ENCODE measurements at places on chromosomes 1 and 21.

GRCh38 chr1:31394584-31395193, 18.3 kb upstream of the SERINC2 start:
- peak; percentile 95 for DNase-seq

DNA sequence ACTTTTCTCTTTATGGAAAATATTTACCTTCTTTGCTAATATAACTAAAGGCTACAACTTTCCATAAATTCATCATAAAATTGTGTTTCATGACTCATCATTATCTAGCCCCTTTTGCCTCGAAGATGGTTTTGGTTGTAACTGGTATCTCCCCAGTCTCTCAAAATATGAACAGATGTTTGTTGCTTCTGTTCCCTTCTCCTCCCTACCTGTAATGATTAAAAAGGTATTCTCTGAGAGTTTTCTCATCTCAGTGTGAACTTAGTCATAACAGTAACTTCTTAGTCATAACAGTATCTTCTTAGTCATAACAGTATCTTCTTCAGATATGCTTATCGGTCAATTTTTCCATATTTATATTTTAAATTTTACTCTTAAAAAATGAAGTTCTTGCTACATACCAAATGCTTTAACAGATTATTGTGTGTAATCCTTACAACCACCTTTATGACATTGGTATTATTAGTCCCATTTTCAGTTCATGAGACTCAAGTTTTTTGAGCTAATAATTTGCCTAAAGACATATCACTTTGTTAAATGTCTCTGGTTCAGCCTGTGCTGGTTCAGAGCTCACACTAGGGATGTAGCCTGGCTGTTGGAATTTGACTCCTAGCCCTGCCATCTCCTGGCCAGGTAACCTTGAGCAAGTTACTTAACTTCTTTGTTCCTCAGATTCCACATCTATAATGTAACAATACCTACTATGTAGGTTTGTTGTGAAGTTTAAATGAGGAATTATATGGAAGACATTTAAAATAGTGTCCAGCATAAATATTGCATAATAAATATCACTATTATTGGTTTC, 32.6 kb downstream of the ATP1B1 start:
- DNase-seq, result no peak

DNA sequence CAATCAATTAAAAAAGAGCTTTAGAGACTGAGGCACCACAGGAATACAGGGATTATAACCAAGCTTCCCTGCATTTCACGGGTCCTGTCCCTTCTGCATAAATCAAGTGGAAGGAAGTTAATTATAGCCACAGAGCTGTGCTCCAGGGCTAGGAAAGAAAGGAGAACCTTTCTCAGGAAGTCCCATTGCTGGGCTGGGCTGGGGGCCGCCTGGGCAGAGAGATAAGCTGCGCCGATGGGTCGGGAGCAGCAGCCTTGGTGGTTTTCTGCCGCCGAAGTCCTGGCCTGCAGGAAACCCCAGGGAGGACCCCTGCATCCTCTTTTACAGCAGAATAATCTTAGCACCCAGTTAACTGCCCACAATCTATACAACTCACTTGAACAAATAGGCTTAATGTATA, 12.6 kb upstream of the CD34 start:
- no peak for DNase-seq

GRCh38 chr1:18494304-18494703, 13.6 kb downstream of the KLHDC7A start:
- DNase-seq, result no peak

DNA sequence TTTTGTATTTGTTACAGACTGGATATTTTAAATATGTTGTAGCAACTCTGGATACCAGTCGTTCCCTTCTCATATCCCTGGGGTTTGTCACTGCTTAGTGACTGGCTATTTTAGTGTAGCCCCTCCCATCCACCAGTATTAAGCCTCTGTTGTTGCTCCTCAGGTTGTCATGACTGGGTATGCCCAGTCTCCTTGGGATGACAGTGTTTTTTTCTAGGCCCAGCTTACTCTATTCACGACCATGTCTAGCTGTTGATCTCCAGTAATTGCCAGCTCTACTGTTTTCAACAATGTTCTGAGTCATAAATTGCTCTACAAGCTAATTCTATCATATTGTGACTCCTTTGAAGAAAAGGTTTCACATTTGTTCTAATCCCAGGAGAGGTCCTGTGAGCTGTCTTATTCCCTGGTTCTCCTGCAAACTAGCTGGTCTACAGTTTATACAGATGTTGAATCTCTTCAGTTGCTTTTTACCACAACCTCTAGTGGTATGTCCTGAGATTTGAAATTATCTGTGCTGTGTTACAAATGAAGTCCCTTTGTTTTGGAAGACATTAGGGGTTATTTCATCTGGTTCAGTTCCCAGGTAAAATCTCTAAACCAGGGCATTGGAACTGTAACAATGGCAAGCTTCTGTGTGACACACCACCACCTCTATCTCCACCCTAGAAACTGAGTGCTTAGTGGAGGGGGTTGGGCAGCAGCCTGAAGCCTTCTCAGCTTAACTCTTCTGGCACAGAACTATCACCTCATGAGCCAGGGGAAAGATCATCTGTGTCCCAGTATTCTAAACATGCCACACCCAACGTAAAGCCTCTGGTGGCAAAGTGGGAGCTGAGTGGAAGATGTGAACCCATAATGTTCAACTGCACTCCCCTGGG, 124.6 kb downstream of the TRIM33 start:
- no peak for DNase-seq

- no peak for DNase-seq
Measured at GRCh38 chr1:32491386-32491785, 26.5 kb downstream of the ZBTB8B start.

GRCh38 chr1:44067266-44068250, 36.3 kb upstream of the SLC6A9 start:
- no peak for DNase-seq

- DNase-seq, result no peak
Measured at GRCh38 chr1:208269338-208269666, 25.1 kb upstream of the PLXNA2 start.

GRCh38 chr1:53552981-53553733, 94.0 kb downstream of the DMRTB1 start:
- DNase-seq, result no peak

- DNase-seq, result no peak
Measured at GRCh38 chr21:35058058-35058457, 9.0 kb upstream of the RUNX1 start.

- DNase-seq, result no peak
Measured at GRCh38 chr1:98264727-98265126, 343.9 kb upstream of the DPYD start.

DNA sequence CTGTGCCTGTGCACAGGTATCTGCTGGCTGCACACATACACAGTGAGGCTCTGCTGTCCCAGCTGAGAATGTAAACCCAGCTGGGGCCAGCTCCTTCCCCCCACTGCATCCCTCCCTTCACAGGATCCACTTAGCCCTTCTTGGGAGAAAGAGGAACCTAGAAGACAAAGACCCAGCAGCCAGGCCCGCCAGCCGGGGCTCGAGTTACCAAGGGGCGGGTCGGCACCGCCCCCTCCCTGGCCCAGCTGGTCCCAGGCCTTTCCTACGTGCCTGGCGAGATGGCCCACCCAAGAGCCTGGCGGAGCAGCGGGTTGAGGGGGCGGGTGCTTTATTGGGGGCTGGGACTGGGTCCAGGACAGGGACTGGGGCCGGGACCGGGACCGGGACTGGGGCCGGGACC, 2.1 kb downstream of the SH3BGRL3 start:
- DNase-seq, result no peak

GRCh38 chr1:189681252-189681919, 796.3 kb downstream of the BRINP3 start:
- DNase-seq, result no peak

- no peak for DNase-seq
Measured at GRCh38 chr21:45142469-45143308, 68.3 kb downstream of the ADARB1 start.
